ENCODE measurements at places on chromosomes 6 and 20.

- DNase-seq: no peak
Observed at GRCh38 chr6:136090929-136091328, 159.2 kb downstream of the MTFR2 start.

- no peak for DNase-seq
Observed at GRCh38 chr6:106281661-106282060, 43.9 kb downstream of the ATG5 start.

GRCh38 chr20:62030834-62031434 lies 34.7 kb downstream of the TAF4 start:
- no peak for DNase-seq

GRCh38 chr6:108927927-108928326 lies 79.7 kb downstream of the ARMC2 start:
- no peak for DNase-seq
